Sigmoid colon (tissue), 7 donors: ENCODE measurements at places on chromosomes 12 and 14. TPM values are rescaled to one million over a fixed set of nuclear protein-coding genes. Genes with fewer than 3 reads are reported as not detected.

DNA sequence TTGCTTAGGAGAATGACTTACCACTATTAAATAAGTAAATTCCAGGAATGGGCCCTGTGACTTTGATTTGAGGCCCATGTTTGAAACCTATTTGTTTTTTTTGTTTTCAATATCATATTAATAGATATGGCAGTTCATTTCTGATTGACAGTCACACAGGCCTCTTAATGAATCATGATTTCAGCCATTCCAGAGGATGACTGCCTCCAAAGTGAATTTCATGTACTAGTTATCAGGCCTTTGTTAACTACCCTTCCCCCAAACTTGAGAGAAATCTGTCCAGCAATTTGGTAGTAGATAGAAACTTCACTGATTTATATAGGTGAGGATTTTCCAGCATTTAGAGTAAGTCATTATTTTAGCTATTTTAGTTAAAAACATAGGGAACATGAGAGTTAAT, 25.9 kb upstream of the GALNT16 start:
- H3K27me3 ChIP-seq = no peaks in the 10 kb centered on the region
- H3K4me3 ChIP-seq = no peak overlapping the region
- peaks cover 41% of the 10 kb centered on the region for H3K36me3 ChIP-seq
- no peak overlapping the region for H3K27ac ChIP-seq

GRCh38 chr14:78610994-78611393, 440.8 kb downstream of the NRXN3 start:
- no peaks in the 10 kb centered on the region for H3K36me3 ChIP-seq
- no peak overlapping the region for H3K4me3 ChIP-seq
- no peak overlapping the region for H3K27ac ChIP-seq

DNA sequence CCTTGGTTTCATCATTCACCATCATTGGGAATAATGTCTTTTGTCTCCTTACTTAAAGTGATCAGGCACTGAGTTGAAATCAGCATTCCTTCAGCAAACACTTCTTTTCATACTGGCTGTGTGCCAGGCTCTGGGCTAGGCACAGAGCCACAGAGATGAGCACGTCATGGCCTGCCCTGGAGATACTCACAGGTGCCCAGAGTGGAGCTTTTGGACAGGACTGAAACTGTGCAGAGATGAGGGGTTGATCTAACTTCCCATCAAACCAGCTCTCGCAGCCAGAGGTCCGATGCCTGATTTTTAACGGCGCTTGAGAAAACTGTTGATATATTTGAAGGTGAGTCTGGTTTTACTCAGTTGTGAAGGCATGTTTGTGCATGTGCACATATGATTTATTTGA, 43.1 kb downstream of the CACNA1C start:
- H3K4me1 ChIP-seq = peaks cover 97% of the 10 kb centered on the region
- no peaks in the 10 kb centered on the region for H3K36me3 ChIP-seq
- peak overlapping the region; percentile 88 for H3K27ac ChIP-seq
- H3K27me3 ChIP-seq = no peaks in the 10 kb centered on the region

Gene AGAP2
- 0.82 TPM for total RNA-seq

DNA sequence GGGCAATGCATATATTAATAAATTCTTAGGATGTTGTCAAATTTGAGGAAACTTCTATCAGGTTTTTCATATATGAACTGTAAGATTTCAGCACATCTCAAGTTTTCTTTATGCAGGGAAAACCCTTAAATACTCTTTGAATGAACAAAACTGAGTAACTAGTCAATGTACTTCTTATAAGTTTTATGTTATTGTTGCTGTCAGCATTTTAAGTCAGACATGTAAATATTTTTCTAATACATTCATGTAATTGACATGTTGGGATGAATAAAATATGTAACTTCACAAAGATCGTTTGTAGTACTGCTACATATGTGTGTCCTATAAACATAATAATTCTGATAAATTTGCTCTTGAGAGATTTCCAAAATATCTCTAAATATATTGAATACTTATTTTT, 109.6 kb downstream of the BMP4 start:
- no peak overlapping the region for H3K27ac ChIP-seq
- H3K27me3 ChIP-seq = no peaks in the 10 kb centered on the region
- no peak overlapping the region for H3K4me3 ChIP-seq
- H3K36me3 ChIP-seq = no peaks in the 10 kb centered on the region
- H3K4me1 ChIP-seq = no peaks in the 10 kb centered on the region

GRCh38 chr12:105420046-105420445, 89.6 kb downstream of the C12orf75 start:
- no peak overlapping the region for H3K4me3 ChIP-seq
- DNase-seq = no peak
- no peaks in the 10 kb centered on the region for H3K4me1 ChIP-seq
- no peaks in the 10 kb centered on the region for H3K27me3 ChIP-seq

GRCh38 chr12:24617471-24617870, 331.4 kb downstream of the BCAT1 start:
- H3K36me3 ChIP-seq = no peaks in the 10 kb centered on the region
- H3K27me3 ChIP-seq = no peaks in the 10 kb centered on the region
- no peak overlapping the region for H3K27ac ChIP-seq
- no peak for DNase-seq
- no peak overlapping the region for H3K4me3 ChIP-seq

Gene MGAT4C
- total RNA-seq = 0.66 TPM

Gene RERG
- 72.8 TPM for total RNA-seq
